T-helper 17 cell (primary cell): ENCODE measurements at places on chromosomes 7 and 10. TPM values are rescaled to one million over a fixed set of nuclear protein-coding genes. Genes with fewer than 3 reads are reported as not detected.

GRCh38 chr10:118118716-118119115 is 72.0 kb upstream of the RAB11FIP2 start:
- no peak overlapping the region for H3K27ac ChIP-seq
- no peaks in the 10 kb centered on the region for H3K4me1 ChIP-seq
- peaks cover 13% of the 10 kb centered on the region for H3K27me3 ChIP-seq
- DNase-seq: no peak
- H3K36me3 ChIP-seq: no peaks in the 10 kb centered on the region
- H3K4me3 ChIP-seq: no peak overlapping the region

GRCh38 chr10:83819609-83820008 is 319.7 kb upstream of the GHITM start:
- H3K27me3 ChIP-seq: no peaks in the 10 kb centered on the region
- no peak overlapping the region for H3K27ac ChIP-seq

- peaks cover 2% of the 10 kb centered on the region for H3K4me1 ChIP-seq
- peaks cover 17% of the 10 kb centered on the region for H3K27me3 ChIP-seq
- no peak overlapping the region for H3K27ac ChIP-seq
These were observed 23.4 kb downstream of the MGAM2 start for GRCh38 chr7:142134909-142135308.

- no peak for DNase-seq
- peaks cover 29% of the 10 kb centered on the region for H3K27me3 ChIP-seq
- no peak overlapping the region for H3K27ac ChIP-seq
- no peaks in the 10 kb centered on the region for H3K4me1 ChIP-seq
- no peak overlapping the region for H3K4me3 ChIP-seq
- H3K36me3 ChIP-seq: no peaks in the 10 kb centered on the region
These were observed 14.9 kb downstream of the GLI3 start for GRCh38 chr7:42222125-42222524.

- H3K27ac ChIP-seq: no peak overlapping the region
- no peak overlapping the region for H3K4me3 ChIP-seq
- peaks cover 15% of the 10 kb centered on the region for H3K27me3 ChIP-seq
- H3K4me1 ChIP-seq: peaks cover 6% of the 10 kb centered on the region
- H3K36me3 ChIP-seq: no peaks in the 10 kb centered on the region
- no peak for DNase-seq
These were observed 11.8 kb upstream of the OPN4 start for GRCh38 chr10:86642499-86642898.

- no peak for DNase-seq
- peaks cover 76% of the 10 kb centered on the region for H3K4me1 ChIP-seq
- peaks cover 5% of the 10 kb centered on the region for H3K36me3 ChIP-seq
- H3K27ac ChIP-seq: peak overlapping the region; percentile 99
- no peaks in the 10 kb centered on the region for H3K27me3 ChIP-seq
These were observed 14.3 kb downstream of the IL2RA start for GRCh38 chr10:6047847-6048246.

DNA sequence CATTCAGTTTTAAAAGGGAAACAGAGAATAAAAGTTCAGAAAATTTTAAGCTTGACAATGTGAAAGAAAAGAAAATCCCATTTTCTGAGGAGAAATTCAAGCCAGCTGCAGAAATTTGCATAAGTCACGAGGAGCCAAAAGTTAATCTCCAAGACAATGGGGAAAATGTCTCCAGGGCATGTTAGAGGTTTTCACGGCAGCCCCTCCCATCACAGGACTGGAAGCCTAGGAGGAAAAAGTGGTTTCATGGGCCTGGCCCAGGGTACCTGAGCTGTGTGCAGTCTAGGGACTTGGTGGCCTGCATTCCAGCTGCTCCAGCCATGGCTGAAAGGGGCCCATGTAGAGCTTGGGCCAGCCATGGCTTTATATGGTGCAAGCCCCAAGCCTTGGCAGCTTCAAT is 59.6 kb upstream of the NXPH1 start:
- H3K27ac ChIP-seq: no peak overlapping the region
- no peak for DNase-seq
- H3K4me3 ChIP-seq: no peak overlapping the region
- H3K27me3 ChIP-seq: peaks cover 25% of the 10 kb centered on the region
- peaks cover 2% of the 10 kb centered on the region for H3K36me3 ChIP-seq

DNA sequence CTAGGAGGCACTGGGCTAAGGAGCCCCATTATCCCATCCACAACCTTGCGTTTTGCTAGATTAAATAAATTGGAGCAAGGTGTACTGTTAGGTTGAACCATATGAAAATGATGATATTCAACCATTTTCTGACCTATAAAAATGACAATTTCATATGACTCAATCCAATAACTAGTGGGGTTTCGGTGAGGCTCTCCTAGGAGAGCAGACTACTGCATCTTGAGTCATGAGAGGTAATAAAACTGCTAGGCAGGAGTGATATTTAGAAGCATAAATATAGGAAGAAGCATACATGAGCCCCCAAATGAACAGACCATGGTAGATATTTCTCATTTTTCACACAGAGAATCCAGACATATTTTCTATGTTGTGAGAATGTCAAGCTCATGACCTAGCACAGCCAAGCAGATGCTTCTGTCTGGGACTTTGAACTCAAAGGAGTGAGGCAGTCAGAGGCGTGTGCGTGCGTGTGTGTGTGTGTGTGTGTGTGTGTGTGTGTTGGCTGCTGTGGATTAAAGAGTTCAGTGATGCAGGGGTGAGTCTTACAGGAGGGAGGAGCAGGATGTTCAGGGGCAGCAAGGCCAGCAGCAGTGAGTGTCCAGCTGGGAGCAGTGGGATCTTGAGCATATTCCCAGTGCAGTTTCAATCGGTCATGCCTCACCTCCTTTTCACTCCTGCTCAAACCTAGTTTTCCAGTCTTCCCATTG is 17.8 kb upstream of the WDR11 start:
- H3K27me3 ChIP-seq: peaks cover 44% of the 10 kb centered on the region
- peaks cover 2% of the 10 kb centered on the region for H3K4me1 ChIP-seq
- H3K4me3 ChIP-seq: no peak overlapping the region
- peaks cover 3% of the 10 kb centered on the region for H3K36me3 ChIP-seq

Gene MALRD1
- total RNA-seq: not detected

Gene CRHR2
- not detected for total RNA-seq

- no peaks in the 10 kb centered on the region for H3K27me3 ChIP-seq
- H3K27ac ChIP-seq: no peak overlapping the region
- no peak for DNase-seq
These were observed 171.2 kb downstream of the GFRA1 start for GRCh38 chr10:116101616-116102315.
